ENCODE measurements at places on chromosomes 13 and 19.
A peak's percentile ranks its signal among the peaks of the same experiment; 100 is the strongest.

GRCh38 chr13:29676535-29676934 lies 81.0 kb upstream of the SLC7A1 start:
- no peak for DNase-seq

GRCh38 chr13:92414851-92415250 lies 811.8 kb upstream of the GPC6 start:
- DNase-seq: no peak

- DNase-seq: no peak
These were observed 287.5 kb upstream of the HTR2A start for GRCh38 chr13:47184321-47184720.

GRCh38 chr13:83633746-83634145 lies 248.5 kb downstream of the SLITRK1 start:
- DNase-seq: no peak

- no peak for DNase-seq
These were observed 74.8 kb upstream of the ZNF835 start for GRCh38 chr19:56746367-56746766.

DNA sequence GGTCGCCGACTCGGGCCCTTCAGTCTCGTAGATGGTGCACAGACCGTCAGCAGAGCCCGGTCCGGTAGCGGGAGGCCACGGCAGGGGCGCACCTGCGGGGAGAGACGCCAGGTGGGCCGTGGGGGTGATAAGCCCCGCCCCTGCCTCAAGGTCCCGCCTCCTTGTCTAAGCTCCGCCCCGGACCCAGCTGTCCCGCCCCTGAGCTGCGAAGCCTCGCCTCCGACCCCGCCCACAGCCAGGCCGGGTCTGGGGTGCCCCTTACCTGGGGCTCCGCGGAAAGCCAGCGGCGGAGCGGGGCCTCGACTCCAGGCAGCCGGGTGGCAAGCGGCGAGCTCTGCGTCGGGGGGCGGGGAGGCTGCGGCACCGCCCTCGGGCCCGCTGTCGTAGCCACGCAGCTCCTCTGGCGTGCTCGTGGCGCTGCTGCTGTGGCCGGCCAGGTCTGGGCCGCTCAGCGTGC lies 4.7 kb downstream of the PRR36 start:
- peak; percentile 82 for DNase-seq

GRCh38 chr13:79917628-79918027 lies 423.3 kb downstream of the SPRY2 start:
- DNase-seq: no peak

DNA sequence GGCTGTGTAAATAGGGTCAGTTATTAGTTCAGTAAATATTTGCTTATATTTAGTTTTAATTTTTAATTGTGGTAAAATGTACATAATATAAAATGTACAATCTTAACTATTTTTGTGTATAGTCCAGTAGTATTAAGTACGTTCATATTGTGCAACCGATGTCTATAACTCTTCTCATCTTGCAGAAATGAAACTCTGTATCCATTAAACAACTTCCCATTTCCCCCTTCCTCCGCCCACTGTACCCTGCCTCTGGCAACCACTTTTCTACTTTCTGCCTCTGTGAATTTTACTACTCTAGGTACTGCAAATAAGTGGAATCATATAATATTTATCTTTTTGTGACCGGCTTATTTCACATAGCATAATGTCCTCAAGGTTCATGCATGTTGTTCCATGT lies 24.4 kb downstream of the UBAC2 start:
- DNase-seq: no peak

GRCh38 chr13:26949701-26950502 lies 189.3 kb upstream of the GPR12 start:
- DNase-seq: no peak

GRCh38 chr13:92387245-92387644 lies 839.4 kb upstream of the GPC6 start:
- no peak for DNase-seq

- no peak for DNase-seq
These were observed 8.0 kb downstream of the PDS5B start for GRCh38 chr13:32594157-32594738.

- no peak for DNase-seq
These were observed 62.7 kb downstream of the TSHZ3 start for GRCh38 chr19:31286491-31286890.

DNA sequence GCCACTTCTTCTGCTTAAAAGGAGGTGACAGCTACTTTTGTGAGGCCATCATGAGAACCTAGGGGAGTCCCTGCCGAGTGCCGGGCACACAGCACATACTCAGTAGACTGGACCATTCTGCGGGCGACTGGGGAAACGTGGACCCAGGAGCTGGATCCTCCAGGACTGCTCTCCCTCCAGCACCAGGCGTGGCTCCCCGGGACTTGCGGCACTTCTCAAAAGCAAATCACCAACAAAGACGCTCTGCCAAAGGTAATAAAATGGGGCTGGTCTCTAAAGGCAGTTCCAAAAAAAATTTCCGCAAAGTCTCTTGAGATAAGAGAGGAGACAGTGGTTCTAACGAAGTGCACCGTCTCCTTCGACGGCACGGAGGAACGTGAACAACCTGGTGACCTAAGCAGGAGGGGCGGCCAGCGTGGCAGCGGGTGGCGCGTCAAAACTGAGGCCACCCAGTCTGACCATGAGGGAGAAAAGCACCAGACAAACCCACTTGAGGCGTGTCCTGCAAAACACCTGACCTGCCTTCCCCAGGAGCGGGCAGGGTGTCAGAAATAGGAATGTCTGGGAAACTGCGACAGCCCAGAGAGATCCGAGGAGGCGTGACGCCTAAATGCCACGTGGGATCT lies 1.4 kb upstream of the TMPRSS9 start:
- no peak for DNase-seq

- DNase-seq: no peak
These were observed 56.7 kb upstream of the UQCRFS1 start for GRCh38 chr19:29269641-29270040.

GRCh38 chr13:73870970-73871935 lies 263.0 kb downstream of the KLF12 start:
- no peak for DNase-seq

DNA sequence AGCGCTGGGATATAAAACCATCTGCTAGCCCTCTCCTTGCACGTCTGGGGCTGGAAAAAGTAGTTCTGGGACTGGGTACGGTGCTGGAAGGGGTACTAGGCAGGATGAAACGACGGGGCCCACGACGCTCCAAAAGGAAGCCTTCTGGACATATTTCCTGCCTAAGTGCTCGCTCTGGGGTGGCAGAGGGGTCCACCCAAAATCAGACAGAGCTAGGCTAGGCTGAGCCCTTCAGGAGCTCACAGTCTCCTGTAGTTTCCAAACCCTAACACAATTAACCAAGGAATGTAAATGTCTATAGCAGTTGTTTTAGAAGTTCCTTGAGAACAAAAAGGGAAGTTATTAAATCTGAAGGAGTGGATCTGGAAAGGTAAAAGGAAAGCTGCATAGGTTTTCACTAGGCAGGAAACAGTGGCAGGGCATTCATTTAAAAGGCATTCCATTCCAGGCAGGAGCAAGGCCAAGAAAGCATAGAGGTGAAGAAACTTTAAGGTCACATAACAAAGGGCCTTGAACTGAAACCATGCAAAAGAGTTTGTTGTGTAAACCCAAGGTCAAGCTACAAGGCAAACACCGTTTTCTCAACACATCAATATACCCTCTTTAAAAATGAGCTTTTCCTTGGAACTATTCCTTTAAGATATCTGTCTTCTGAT lies 634 bp upstream of the DIAPH3 start:
- no peak for DNase-seq

GRCh38 chr19:53659292-53659691 lies 27.5 kb downstream of the DPRX start:
- no peak for DNase-seq

DNA sequence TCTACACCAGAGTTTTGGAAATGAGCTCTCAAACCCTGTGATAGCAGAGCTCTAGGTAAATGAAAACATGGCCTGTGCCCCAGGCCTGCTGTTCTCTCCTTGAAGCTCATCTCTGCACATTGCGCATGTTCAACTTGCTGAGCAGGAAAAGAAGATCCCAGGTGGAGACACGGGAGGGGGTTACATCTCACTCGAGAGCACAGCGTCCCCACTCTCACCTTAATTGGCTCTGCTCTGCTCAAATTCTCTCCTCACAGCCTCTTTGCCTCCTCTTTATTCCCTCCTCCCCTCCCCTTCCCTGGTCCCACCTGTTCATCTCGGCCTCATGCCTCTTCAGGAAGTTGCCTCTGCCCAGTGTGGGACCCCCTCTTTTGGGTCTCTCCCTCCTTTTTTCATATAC lies 44.7 kb downstream of the RGCC start:
- DNase-seq: no peak

GRCh38 chr13:106818971-106819370 lies 251.0 kb upstream of the ARGLU1 start:
- DNase-seq: no peak

- DNase-seq: no peak
These were observed 8.9 kb downstream of the CIC start for GRCh38 chr19:42277821-42278451.

DNA sequence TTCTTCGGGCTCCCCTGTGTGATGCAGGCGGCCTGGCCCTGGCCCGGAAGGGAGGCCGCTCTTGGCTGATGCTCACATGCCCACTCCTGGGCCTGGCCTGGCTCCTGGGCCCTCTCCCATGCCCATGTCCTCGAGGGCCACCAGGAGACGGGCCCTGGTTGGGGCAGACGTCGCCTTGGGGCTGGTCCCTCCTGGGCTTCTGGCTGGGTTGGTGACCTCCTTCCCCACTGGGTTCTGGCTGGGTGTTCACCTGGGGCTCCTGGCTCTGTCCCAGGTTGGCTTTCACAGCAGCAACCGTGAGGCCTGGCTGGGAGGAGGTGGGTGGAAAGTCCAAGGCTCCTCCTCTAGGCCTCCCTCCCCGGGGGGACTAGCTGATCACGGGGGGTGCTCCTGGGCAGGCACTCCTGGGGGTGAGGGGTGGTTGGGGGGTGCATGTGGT lies 15.5 kb upstream of the SLC7A10 start:
- DNase-seq: no peak

- no peak for DNase-seq
These were observed 14.2 kb downstream of the UPF1 start for GRCh38 chr19:18845961-18846360.

DNA sequence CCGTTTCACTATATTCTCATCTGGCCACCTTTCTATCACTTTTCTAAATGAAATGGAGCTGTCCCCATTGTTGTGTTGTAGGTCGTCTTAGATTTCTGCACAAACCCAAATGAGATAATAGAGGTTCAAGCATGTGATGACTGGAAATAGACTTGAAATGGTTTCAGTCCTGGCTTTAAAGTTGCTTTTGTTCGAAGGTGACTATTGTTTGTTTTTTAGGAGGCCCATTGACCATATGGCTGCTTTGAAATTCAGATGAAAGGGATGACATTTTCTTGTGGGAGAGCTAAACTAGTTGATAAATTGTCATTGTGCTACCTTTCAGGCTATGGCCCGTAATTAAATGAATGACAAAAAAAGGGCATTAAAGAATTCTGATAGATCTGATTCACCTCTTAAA lies 583.7 kb downstream of the GPC6 start:
- no peak for DNase-seq

DNA sequence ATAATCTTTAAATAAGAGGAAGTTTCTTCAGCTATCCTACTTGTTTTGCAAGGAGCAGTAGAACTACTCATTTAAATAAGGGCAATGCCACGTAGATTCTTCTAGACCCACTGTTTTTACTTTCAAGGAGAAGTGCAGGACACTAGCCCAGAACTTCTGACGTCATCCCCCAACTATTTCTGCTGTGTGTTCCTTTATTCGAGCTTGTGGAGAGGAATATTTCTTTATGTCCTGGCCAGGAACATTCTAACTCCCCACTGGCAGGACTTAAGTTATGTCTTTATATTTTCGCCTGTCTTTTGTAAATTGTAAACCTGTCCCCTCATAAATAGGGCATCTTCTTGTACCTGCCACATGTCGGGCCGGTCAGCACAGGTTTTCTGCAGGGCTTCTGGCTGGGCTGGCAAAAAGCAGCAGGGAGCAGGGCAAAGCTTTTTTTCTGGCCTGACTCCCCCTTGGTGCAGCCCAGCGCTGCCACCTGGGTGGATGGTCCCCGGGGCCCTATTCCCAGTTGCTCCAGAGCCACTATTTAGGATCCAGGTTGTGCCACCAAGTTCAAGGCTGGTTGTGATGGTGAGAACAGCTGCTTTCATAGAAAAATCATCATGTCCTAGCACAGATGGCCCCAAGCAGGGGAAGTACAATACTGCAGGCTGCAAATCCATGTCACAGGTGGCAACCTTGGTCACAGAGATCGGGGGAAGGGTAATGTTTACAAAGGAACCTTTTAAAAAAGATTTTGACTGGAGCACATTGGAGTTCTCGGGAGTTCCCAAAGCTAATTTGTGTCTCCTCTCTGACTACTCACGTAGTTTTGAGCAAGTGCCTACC lies 1.8 kb downstream of the MBNL2 start:
- peak; percentile 60 for DNase-seq

GRCh38 chr13:43543331-43543730 lies 243.4 kb downstream of the ENOX1 start:
- no peak for DNase-seq

GRCh38 chr13:96403651-96404050 lies 313.7 kb downstream of the HS6ST3 start:
- no peak for DNase-seq

GRCh38 chr19:47598407-47599349 lies 10.3 kb upstream of the BICRA start:
- DNase-seq: no peak

DNA sequence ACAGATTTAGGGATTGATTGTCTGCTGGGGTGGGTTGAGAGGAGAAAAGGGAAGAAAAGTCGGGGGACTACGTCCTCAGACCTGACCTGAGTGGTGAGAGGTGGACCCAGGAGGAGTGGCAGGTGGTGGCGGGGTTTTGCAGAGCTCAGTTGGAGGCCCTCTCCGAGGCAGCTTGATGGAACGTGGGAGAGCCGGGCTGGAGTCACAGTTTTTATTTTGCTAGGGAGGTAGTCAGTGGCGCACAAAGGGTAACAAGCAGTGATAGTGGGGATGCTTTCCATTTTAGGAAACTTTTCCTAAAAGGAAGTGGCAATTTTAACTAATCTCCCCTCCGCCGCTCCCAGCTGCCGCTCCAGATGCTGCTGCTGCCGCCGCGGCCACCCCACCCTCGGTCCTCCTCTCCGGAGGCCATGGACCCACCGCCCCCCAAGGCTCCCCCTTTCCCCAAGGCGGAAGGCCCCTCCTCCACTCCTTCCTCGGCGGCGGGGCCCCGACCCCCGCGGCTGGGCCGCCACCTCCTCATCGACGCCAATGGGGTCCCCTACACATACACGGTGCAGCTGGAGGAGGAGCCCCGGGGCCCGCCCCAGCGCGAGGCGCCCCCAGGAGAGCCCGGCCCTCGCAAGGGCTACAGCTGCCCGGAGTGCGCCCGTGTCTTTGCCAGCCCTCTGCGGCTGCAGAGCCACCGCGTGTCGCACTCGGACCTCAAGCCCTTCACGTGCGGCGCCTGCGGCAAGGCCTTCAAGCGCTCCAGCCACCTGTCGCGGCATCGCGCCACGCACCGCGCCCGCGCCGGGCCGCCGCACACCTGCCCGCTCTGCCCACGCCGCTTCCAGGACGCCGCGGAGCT lies 1.1 kb upstream of the ZNF581 start:
- no peak for DNase-seq

GRCh38 chr13:96684469-96684868 lies 309.8 kb downstream of the OXGR1 start:
- no peak for DNase-seq
